ENCODE measurements at places on chromosomes 1 and 21. TPM values are rescaled to one million over a fixed set of nuclear protein-coding genes. Genes with fewer than 3 reads are reported as not detected.
A peak's percentile ranks its signal among the peaks of the same experiment; 100 is the strongest.

DNA sequence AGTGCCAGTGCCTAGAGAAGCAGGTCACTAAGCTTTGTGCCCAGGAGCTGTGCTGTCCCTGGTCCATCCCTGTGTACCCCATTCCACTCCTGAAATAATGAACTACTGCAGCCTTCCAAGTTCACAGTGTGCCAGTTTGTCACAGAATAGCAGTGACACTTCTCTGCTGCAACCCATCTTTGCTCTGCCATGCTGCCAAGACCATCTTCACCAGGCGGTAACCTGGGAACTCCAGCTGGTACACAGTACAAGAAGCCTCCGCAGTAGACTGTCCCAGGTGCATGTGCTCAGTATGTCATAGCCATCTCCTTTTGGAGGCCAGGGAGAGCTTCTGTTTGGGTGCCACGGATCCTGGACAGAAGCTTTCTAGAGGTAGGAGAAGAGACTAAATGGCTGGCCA is 138.0 kb downstream of the DHRS3 start:
- DNase-seq = no peak

GRCh38 chr1:109188781-109189180 is 24.9 kb upstream of the SARS1 start:
- DNase-seq = no peak

Gene GFI1
- total RNA-seq = 0.12 TPM

DNA sequence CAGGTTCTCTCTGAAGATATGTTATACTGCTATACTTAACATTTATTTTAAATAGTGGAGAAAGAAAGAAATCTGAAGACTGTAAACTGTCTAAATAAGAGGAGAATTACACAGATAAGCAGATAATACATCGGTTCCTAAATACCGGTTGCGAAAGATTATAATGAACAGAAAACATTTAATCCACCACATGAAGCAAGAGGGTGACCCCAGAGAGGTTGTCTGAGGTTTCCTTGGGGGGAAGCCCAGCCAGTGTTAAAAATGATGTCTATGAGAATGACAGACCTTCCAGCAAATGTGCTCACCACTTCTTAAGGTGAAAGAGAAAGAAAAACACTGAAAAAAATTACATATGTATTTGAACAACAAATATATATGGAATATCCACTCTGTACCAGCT is 356.4 kb upstream of the KAZN start:
- no peak for DNase-seq

GRCh38 chr21:36183144-36183795 is 26.6 kb downstream of the DOP1B start:
- DNase-seq = peak; percentile 51

Gene AQP10
- total RNA-seq = not detected

- DNase-seq = peak; percentile 88
These were observed 196.1 kb upstream of the FGGY start for GRCh38 chr1:59100708-59101374.

DNA sequence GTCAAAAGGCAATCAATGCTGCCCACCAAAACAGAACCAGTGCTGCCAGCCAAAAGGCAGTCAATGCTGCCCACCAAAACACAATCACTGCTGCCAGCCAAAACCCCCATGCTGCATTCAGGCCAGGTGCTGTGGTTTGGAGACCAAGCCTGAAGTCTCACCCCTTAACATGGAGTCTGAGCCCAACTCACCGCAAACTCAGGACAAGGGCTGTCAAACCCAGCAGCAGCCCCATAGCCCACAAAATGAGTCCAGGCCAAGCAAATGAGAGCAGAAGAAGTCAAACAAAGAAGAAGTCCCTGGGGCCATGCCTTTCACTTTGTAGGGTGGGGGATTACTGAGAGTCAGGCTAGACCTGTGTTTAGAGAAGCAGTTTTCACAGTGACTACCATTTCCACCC is 6.4 kb downstream of the SMCP start:
- DNase-seq = no peak

GRCh38 chr1:159947942-159948341 is 2.5 kb upstream of the IGSF9 start:
- DNase-seq = no peak

Gene HPDL
- total RNA-seq = 2.3 TPM

GRCh38 chr1:157170677-157171515 is 32.7 kb upstream of the ETV3 start:
- DNase-seq = peak; percentile 21

Gene CFHR1
- total RNA-seq = not detected

DNA sequence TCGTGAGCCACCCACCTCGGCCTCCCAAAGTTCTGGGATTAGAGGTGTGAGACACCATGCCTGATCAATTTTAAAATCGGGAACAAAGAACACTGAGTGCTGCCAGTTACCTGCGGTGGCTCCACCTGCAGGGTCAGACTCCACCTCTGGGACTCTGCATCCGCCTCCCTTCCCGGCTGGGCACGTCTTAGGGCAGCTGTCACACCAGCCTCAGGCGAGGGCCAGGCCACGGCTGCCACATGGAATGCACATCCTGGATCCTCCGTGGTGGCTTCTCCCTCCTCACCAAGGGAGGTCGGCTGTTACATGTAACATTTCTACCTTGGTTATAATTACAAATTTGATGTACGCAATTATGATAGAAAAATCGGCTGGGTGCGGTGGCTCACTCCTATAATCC is 5.9 kb upstream of the MXRA8 start:
- peak; percentile 61 for DNase-seq

Gene MAEL
- 0.12 TPM for total RNA-seq

Gene RBP7
- not detected for total RNA-seq

GRCh38 chr21:36323032-36323431 is 3.0 kb downstream of the MORC3 start:
- peak; percentile 28 for DNase-seq

Gene ACTL8
- 0.48 TPM for total RNA-seq

Gene SGIP1
- under 0.01 TPM for total RNA-seq

DNA sequence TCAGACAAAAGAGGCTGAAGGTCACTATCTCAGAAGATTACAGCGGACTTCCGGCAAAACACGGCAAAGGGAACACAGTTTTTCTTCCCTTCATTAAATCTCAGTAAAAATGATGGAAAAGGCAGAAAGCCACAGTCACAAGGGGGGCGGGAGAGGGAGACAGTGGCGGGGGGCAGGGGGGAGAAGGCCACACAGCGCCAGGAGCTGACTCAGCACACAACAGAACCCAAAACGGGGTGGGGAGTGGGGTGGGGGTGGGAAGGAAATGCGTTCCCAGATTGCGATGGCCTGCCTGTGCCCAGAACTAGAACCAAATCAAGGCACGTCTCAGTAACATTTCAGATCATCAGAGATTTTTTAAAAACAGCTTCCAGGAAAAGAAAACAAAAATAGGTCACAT is 13.4 kb downstream of the CFAP74 start:
- DNase-seq = no peak

DNA sequence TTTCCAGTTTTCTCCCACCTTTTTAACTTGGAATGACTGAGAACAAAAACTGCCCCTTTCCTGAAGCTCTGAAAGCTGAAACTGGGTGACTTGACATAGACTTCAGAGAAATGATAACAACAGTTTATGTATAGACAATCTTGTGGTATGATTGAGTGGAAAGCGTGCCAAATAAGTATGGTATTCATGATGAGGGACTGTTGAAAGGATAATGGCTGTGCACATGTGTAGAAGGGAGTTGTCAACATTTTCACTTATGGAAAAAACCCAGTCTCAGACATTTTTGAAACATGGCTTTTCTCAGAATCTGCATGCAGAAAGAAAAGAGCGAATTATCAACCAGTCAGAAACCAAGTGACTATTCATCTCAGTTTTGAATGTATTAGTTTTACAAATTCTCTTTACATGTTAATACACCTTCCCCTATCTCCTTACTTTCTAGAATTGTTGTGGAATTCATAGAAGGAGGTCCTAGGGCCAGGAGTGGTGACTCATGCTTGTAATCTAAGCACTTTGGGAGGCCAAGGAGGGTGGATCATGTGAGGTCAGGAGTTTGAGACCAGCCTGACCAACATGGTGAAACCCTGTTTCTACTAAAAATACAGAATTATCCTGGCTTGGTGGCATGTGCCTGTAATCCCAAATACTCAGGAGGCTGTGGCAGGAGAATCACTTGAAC is 261.2 kb downstream of the S1PR1 start:
- DNase-seq = no peak

Gene FAM72B
- total RNA-seq = 9.2 TPM

Gene HES4
- 0.48 TPM for total RNA-seq

- DNase-seq = no peak
These were observed 14.9 kb downstream of the NTPCR start for GRCh38 chr1:232965124-232965911.

DNA sequence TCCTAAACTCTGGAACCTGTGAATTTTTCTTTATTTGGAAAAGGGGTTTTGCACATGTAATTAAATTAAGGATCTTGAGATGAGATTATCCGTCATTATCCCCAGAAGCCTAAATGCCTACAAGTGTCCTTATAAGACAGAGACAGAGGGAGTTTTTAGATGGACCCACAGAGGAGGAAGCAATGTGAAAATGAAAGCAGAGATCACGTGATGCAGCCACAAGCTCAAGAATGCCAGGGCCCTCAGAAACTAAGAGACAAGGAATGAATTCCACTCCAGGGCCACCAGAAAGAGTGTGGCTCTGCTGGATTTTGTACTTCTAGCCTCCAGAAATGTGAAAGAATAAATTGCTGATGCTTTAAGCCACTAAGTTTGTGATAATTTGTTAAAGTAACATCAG is 183.6 kb upstream of the UBE2U start:
- peak; percentile 82 for DNase-seq

Gene EBNA1BP2
- 197 TPM for total RNA-seq

DNA sequence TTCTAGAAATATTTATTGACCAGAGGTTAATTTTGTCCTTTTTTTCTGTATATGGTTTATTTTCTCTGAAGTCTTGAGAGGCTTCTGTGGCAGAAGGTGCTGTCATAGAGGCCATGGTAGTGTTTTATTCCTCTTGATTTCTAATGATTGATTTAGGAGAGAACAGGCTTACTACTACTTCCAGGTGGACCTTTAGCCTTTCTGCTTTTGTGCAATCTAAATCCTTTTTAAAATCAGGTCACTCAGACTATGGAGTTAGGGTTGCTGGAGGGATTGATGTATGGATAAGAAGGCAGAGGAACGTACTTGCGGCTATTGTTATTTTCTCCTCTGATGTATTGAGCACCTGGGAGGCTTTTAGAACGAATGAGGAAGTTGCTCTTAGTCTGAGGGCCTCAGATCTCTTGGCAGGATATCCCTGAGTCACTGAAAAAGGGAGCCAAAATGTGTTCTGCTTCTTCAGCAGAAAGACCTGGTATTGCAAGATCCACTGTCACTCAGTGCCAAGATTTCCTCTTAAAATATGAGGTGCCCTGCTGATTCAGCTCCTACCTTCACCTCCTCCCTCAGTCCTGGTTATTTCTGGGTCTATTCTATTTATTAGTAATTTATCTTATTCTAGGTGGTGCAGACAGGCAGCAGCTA is 277.4 kb downstream of the ZNF648 start:
- no peak for DNase-seq

DNA sequence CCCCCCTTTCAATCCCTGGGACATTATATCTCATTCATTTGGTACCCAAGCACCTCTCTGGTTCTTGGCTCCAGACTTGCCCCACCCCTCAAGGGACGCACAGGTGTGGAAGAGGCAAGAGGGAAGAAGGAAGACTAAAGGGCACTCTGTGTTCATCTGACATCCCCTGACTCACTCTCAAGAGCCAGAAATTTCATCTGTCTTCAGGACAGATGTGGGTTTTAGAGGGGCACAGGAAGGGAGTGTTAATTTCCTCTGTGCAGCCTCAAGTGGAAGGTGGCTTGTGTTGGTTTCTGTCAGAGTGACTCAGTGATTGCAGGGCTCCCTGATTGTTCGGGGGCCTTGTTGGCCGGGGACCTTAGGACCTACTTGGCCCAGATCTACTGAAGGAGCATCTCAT is 2.4 kb downstream of the C2CD4D start:
- no peak for DNase-seq

Gene HTR6
- total RNA-seq = not detected

Gene PBX1
- total RNA-seq = 2.4 TPM

DNA sequence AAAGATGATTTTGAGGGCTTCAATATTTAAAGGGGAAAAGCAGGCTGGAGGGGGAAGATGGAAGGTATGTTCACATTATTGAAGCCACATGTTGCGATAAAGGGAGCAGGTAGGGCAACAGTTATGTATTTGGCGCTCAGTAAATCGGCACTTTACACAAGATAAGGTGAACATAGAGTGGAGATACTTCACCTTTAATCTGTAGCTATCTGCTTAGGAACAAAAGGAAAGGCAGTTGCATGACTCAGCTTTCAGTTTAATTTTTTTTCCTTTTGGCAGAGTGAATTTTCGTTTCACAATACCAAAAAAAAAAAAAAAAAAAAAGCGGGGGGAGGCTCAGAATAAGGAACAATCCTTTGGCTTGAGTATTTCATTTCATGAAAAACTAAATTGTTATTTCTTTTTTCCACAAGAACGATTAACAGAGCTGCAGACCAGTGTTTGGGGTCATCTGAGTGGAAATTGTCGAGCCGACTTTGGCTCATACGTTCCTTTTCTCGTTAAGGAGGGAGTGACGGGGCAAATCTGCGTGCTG is 1.1 kb upstream of the COQ8A start:
- peak; percentile 56 for DNase-seq

Data from RPMI7951 (cell line).